ENCODE measurements at places on chromosomes 2 and 18.

DNA sequence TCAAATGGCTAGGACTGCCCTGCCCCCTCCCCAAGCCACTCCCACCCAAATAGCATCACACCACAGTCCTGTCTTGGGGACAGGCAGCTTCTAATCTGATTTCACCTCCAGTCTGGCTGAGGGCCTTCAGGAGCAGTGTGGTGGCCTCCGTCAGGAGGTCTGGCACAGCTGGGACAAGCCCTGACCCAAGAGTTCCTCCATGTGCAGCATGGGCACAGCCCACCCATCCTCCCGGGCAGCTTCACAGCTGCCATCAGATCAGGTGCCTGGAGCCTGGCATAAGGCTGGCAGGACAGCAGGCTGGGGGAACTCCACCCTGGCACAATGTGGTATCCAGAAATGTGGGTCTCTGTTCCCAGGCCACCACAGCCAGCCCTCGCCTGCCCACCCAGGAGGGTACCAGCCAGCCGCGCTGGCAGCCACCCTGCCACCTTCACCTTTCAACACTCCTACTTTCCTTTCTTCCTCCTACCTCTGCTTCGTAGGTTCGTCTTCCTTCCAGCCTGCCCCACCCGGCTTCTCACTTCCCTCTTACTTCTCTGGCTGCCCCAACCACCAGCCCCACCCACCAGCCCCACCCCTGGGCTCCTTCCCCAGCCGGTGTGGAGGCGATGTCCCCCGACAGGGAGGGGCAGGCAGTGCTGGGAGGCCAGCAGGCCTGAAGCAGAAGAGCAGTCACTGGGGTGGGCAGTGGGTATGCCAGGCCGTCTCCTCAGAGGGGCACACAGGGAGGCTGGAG lies at the start of gene CAPG:
Gene CAPG, minus strand, starts transcription at position 522 of the 739 bp plus-strand sequence. CDS start 8,221 bp downstream, outside the sequence.
- DNase-seq, result no peak

DNA sequence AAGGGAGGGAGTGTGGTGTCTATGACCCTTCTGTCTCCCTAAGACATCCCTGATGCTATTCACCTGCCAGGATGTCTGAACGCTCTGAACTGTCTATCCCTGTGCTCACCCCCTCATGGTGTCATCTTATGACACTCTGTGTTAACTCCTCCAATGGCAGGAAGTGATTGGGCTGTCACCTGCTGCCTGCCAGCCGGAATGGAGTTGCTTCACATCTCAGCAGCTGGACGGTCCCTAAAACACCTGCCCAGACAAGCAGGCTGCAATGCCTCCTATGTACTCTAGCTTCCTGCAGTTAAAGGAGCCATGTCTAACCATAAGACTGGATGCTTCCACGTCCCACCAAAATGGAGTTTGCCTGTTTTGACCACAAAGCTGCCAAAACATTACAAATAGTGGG lies 99.9 kb downstream of the CPO start:
- no peak for DNase-seq

DNA sequence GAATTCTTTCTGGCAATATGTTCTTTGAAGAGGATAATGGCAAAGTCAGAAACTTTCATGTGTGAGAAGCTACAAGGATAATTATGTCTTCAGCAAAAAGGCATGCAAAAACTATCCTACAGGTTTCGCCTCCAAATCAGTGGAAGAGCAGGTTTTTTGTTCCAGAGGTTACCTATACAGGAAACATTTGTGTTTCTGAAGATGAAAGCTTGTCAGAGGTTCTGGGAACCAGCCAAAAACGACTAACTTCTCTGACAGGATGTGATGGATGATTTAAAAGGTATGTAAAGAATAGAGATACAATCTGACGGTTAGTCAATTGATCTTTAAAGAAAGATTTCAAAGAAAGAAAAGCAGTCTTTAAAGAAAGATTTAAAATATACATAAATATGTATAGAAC lies 37.6 kb downstream of the RND3 start:
- DNase-seq, result no peak

- no peak for DNase-seq
These were observed 144.7 kb downstream of the GREB1L start for GRCh38 chr18:21386523-21387240.

- DNase-seq, result no peak
These were observed 174.9 kb downstream of the ETAA1 start for GRCh38 chr2:67571785-67572718.

DNA sequence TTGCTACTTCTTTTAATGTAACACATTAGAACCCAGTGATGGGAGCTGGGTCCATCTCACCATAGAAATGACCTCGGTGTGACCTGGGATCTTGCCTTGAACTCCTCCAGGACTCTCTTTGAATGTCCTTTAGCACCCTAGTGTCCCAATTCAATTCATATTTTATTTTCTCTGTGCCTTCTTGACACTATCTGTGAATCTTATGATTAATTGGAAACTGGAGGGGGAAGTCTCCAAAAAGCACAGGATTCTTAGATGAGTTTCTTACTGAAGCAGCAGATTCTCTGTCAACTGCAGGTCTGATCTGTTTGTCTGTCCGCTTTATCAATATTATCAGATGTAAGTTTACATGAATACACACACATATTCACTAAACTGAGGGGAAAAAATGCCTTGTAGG lies 470 bp downstream of the DHRS9 start:
- DNase-seq, result no peak

DNA sequence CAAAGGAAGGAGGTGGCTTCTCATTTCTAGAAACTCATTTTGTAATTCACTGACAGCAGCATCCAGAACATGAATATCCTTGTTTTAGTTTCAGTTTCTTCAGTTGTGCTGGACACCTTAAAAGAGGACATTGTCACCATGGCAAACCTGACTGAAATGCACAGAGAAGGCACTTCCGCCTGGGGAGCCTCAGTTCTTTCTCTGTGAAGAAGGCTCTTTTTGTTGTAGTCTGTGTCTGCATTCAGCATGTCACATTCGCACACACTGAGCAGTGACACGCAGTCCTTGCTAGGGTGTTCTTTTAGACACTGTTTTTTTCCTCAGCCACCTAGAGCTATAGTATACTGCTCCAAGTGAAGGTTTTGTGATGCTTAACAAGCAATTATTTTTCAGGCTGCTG lies 9.5 kb upstream of the RPRM start:
- no peak for DNase-seq

DNA sequence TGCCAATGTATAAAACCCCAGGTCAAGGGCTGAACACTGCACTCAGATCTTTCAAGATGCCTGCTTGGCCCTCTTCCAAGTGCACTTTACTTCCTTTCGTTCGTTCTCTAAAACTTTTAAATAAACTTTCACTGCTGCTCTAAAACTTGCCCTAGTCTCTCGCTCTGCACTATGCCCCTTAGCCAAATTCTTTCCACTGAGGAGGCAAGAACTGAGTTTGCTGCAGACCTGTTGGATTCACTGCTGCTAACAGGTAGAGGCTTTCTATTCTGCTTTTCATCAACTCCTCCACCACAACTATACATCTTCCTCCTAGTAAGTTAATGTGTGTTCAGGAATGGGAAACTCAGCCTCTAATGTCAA lies 467.9 kb downstream of the MBD2 start:
- DNase-seq, result no peak

- DNase-seq, result no peak
These were observed 165.4 kb downstream of the FIGN start for GRCh38 chr2:163570391-163570790.

GRCh38 chr2:31785876-31786275 lies 205.1 kb upstream of the SRD5A2 start:
- no peak for DNase-seq

DNA sequence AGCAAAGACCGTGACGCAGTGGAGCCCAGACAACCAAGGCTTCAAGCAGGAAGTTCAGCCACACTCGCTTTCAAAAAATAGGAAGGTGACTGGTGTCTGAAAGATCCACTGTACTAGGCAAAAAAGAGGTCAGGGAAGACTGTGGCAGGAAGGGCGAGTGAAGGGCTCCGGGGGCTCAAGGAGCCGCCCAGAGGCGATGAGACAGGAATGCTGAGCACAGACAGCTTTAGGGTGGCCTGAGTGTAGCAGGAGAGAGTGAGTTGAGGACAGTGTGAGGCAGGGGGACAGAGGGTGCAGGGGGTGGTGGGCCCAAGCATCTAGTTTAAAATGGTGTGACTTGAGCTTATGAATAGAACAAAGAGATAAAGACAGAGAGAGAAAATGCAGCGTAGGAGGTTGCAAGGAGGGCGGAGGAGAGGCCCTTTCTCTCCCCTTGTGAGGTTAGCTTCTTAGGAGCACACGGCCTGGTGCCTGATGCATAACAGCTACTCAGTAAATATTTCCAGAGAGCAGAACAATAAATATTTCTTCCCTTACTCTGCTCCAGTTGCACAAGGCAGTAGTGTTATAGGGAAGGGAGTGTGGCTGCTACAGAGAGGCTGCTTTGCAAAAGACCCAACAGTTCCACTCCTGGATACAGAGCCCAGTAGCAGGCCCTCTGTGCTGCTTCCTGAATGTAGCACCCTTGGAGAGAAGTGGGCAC lies 789.7 kb upstream of the RAB6C start:
- DNase-seq, result no peak

DNA sequence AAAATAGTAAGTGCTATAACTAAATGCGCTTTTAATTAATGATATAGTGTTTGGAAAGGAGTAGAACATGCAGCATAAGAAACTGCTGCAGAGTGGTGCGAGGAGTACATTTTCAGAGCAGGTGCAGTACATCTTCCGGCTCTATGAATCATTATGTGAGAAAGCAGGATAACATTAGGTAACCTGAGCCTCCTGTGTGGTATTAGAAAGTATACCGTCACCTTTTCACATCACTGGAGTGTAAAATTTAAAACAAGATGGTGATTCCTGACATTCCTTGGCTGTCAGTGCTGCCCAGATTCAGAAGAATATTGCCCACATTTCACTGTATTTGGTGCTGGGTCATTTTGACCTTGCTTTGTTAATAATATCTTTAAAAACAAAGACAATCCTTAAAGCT lies 7.8 kb upstream of the DYNC2LI1 start:
- no peak for DNase-seq

DNA sequence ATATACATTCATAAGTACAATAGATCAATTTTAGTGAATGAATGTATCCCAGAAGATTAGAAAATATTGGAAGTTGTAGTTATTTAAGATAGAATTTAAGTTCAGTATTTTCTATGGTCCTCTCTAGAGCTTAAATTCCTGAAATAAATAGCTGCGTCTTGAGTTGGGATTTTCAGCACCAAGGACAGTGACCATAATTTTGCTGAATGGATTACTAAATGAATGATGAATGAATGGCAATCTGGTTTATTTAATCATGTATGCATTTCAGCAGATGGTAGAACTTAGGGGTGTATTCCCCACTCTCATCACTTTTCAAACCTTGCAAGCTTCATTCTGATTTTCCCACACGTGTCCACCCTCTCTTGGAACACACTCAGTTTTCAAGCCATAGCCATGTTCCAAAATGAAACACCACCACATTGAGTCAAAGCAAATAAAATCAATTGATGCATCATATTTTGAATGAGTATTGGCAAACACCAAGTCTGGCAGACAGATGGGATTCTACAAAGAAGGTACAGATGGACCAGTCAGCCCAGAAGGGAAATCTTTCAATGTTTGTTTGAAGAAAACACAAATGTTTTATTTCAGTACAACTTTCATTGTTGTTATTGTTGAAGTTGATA lies 362.2 kb upstream of the NXPH2 start:
- DNase-seq, result no peak

DNA sequence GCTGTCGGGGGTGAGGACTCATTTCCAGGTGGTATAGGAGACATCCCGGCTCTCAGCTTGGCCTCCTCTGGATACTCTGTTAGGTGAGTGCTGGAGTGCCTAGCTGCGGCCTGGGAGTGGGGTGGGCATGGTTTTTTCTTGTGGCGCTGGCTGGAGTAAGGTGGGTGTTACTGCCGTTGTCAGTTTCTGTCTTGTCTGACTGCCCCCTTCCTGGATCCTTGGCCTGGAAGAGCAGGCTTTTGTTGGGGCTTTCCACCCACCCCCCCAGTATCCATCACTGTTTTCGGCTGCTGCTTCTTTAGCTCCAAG lies 69.2 kb downstream of the DGKD start:
- DNase-seq, result no peak

- DNase-seq, result no peak
These were observed 154.8 kb upstream of the PGAP1 start for GRCh38 chr2:197081294-197081693.

DNA sequence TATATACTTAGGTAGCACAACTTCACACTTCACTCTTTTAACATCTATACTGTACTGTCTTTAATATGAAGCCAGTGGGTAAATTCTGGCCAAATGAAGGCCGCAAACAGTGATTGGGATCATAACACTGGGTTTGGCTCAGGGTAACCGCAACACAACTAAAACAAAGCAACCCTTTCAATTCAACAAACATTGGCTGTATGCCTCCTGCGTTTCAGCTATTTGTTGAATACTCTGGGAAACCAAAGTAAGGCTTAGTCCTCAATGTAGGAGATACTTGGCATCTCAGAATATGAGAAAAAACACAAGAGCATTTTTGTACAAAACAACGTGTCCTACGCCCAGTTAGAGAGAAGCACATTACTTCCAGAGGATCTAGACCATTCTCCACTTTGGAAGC lies 693.3 kb upstream of the KLHL29 start:
- no peak for DNase-seq

DNA sequence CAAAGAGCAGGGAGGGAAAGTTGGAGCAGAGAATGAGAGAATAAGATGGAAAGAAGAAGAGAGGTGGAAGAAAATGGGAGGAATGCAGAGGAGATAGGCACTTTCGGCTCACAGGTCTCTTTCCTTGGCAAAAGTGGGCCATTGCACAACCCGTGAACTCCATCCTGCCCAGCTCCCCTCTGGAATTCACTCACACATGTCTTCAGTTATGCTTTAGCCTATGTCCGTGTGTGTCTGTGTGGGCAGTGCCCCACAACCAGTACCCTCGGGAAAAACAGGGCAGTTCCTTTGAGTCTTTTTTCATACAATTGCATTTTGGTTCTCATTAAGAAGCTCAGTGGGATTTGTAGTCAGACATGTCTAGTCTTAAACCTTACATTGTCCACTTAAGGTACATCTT lies 34.5 kb downstream of the DTNA start:
- no peak for DNase-seq

GRCh38 chr2:72140621-72140960 lies 7.1 kb downstream of the CYP26B1 start:
- no peak for DNase-seq

DNA sequence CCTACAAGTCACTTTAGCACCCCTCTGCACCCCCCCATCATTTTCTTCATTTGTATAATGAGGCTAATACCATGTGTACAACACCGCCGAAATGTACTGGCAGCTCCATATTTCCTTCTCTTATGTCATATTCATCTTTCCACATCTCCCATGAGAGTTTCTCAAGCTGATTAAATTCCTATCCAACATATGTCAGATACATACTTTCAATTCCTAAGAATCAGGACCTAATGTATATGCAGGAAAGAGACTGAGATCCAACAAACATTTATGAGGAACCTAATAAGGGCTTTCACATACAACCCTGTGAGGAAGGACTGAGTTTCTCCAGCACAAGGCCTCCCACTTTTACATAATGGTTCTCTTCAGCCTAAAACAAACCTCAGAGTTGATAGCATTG lies 41.9 kb downstream of the PRKD3 start:
- no peak for DNase-seq

- DNase-seq, result no peak
These were observed 529 bp upstream of the MTA3 start for GRCh38 chr2:42567806-42568400.

GRCh38 chr2:239806758-239807434 lies 218.2 kb downstream of the NDUFA10 start:
- DNase-seq, result no peak

- DNase-seq, result no peak
These were observed 103.1 kb downstream of the PPP1R1C start for GRCh38 chr2:182088681-182089320.

- DNase-seq, result no peak
These were observed 25.1 kb downstream of the NEDD4L start for GRCh38 chr18:58069099-58069498.

Data from frontal cortex (tissue), 4 donors.